ENCODE measurements at places on chromosomes 2 and 18.

DNA sequence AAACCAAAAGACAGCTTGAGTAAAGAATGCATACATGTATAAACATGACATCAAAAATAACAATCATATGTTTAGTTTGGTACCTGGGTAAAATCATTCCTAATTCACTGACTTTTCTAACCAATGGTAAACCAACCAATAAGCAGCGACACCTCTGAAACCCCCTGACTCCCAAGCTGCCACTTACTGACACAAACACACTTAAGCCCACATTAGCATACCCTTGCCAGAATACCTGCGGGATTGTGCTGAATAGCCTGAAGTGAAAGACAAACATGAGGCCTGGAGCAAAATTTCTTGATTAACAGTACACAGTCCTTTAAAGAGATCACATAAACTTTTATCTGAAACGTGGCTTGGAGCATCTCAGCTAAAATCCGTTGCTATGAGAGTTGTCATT, 902.9 kb downstream of the TMEM182 start:
- no peak for DNase-seq

- DNase-seq: no peak
These were observed 37.6 kb upstream of the FOSL2 start for GRCh38 chr2:28354920-28355520.

DNA sequence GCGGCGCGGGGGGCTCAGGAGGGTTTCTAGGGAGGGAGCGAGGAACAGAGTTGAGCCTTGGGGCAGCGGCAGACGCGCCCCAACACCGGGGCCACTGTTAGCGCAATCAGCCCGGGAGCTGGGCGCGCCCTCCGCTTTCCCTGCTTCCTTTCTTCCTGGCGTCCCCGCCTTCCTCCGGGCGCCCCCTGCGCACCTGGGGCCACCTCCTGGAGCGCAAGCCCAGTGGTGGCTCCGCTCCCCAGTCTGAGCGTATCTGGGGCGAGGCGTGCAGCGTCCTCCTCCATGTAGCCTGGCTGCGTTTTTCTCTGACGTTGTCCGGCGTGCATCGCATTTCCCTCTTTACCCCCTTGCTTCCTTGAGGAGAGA, 5.2 kb downstream of the PROC start:
- DNase-seq: no peak

- DNase-seq: no peak
These were observed 76.2 kb downstream of the KIAA2012 start for GRCh38 chr2:202149155-202149762.

GRCh38 chr2:46942143-46942526, 26.5 kb upstream of the MCFD2 start:
- peak; percentile 22 for DNase-seq

GRCh38 chr2:164703915-164704706, 82.8 kb upstream of the GRB14 start:
- no peak for DNase-seq

GRCh38 chr2:72155737-72156136, 8.1 kb upstream of the CYP26B1 start:
- DNase-seq: no peak

GRCh38 chr2:188810586-188810985, 163.6 kb upstream of the COL3A1 start:
- no peak for DNase-seq

DNA sequence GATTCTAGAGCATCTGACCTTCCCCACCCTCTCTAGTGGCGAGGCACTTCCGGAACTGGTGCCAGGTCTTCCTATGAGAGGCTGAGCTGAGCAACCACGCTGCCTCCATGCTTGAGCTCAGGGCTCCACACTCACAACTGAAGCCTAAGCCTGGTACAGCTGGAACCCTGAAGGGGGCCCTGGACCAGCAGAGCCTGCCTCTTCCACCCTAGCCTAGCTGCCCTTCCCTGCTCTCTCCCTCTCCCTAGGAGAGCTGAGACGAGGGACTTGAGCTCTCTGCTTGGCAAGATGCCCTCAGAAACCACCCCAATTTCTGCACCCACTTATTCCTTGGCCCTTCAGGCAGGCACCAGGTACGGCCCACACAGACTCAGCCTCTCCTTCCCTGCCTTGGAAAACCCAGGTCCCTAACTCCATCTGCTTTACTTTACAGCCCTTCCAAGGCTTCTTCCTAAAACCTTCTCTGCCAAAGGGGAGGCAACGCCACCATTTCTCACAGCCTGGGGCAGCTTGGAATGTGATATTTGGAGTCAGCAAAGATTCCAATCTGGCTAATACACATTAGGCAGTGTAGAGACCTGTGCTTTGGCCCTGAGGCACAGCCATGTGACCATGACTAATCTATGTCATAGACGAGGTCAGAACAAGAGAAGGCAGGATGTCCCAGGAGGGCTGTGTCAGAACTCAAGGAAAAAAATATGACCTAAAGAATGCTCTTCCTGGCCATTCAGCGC, 18.8 kb downstream of the COX7A2L start:
- no peak for DNase-seq

GRCh38 chr2:38945372-38945771, 55.7 kb downstream of the ARHGEF33 start:
- DNase-seq: no peak

DNA sequence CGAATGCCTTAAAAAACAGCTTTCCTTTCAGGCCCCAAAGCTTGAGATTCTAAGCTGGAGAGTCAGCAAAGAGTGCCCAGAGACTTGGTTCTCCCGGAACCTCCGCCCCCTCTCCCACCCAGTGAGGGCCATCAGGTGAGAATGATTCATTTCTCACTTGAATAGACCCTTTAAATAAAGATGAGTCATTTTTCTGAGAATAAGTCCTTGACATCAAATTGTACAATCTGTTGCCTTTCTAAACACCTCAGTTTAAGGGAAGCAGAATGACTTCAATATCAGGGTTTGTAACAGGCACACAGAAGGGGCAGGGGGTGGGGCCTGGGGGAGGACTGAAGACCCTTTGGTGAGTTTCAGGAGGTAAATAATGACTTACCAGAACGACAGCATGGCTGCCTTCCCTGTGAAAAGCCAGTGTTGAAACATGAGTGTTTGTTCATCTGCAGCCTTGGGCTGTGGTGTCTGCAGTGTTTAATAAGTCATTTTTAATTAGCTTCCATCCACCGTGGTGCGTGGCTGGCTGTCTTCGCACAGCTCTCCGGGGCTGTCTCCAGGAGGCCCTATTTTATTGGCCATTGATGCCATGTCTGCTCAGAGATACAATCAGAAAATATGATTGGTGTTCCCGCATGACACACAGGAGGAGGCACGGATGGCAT, 134.9 kb upstream of the ZNF236 start:
- no peak for DNase-seq

DNA sequence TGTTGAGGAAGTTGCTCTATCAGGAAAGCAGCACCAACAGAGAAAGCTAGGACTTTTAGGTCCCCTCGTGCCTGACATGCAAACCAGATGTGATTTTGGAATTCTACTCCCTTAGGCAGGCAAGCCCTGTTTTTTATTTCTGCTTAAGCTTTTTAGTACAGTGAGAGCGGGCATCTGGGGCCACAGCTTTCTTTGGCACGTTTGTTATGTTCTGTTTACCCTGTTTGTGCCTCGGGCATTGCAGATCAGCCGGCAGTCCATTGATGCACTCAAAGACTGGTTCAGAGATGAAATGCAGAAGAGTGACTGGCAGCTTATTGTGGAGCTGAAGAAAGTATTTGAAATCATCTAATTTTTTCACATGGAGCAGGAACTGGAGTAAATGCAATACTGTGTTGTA, 61.9 kb downstream of the EIF5B start:
- no peak for DNase-seq

GRCh38 chr18:10293966-10294365, 160.5 kb upstream of the APCDD1 start:
- no peak for DNase-seq

DNA sequence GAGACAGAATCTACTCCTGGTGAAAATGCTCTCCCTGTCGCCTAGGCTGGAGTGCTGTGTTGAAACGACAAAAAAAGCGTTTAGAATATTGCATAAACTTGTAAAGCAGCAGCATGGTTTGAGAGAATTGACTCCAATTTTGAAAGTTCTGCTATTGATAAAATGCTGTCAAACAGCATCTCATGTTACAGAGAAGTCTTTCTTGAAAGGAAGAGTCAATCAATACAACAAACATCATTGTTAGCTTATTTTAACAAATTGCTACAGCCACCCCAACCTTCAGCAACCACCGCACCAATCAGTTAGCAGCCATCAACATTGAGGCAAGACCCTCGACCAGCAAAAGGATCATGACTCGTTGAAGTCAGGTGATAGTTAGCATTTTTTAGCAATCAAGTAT, 6.9 kb downstream of the C2orf76 start:
- DNase-seq: no peak

- DNase-seq: no peak
These were observed 22.1 kb upstream of the CNGA3 start for GRCh38 chr2:98324181-98324580.

DNA sequence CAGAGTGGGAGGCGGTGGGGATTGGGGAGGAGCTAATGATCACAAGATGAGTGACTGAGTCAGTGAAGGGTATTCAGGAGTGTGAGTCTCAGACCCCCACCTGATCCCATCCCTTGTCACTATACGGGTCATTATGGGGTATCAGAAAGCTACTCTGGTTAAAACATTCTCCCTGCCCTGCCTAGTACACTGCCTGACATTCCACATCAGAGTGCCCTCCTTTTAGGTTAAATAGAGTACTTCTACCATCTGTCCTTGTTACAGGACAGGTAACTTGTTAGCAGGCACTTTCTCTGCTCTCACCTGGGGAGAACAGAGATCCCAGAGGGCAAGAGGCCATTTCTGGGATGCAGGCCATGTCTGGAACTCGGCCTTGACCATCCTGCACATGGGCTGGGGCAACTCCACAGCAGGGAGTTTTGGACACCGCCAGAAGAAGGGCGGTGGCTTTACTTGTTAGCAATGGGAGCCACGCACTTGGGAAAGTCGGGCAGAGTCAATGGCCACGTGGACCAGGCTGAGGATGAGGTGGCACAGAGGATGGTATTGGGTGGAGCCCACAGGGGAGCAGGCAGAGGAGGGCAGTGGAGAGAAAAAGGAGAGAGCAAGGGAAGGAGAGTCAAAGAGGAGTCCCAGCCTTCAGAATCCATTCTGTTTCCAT, 98.5 kb downstream of the CELF4 start:
- DNase-seq: no peak

- no peak for DNase-seq
These were observed 56.5 kb downstream of the EMX1 start for GRCh38 chr2:72973566-72974435.

GRCh38 chr18:60865801-60866200, 467.4 kb upstream of the CDH20 start:
- DNase-seq: no peak

DNA sequence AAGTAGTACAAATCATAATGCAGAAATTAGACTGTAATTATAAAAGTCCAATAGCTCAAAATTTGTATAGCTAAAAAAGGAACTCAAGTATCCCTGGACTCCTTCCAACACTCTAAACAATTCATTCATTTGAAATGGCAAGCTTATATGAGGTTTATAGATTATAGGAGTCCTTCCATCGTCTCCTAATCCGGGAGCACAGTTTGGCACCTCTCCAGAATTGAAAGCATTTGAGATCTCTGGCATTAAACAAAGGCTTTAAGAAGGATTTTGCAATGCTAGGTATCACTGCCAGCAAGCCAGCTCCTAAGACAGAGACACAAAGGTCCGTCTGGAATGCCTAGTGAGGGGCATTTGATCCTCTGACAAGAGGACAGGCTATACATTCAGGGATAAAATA, 90.9 kb downstream of the ACVR1 start:
- DNase-seq: no peak

GRCh38 chr2:154130821-154131220, 259.1 kb downstream of the GALNT13 start:
- no peak for DNase-seq

GRCh38 chr2:60538101-60538500, 15.4 kb downstream of the BCL11A start:
- no peak for DNase-seq

DNA sequence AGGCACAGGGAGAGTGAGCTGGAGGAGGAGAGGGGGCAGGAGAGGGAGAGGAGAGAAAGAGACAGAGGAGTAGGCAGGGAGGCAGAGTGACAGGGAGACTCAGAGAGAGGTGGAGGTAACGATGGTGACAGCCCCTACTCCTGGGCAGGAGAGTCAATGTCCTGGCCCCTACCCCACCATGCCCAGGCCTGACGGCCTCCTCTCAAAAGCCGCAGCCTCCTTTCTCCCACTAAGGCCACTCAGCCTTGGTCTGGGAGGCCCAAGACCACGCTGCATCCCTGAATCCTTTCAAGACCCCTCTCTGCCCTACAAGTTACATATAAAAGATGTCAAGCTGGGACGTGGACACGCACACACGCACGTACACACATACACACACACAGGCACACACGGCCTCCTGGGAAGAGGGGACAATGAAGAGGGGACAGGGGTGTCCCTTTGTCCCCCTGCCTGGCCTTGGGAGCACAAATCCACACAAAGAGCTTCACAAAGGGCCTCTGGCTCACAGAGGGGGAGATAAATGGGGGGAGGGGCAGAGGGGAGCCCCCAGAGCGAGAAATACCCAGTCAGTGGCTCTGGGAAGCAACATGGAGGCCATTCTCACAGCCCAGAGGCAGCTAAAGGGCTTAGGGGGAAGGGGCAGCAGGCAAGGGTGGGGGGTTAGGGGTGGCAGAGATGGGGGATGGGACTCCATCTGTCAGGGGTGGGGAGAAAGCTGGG, 19.5 kb upstream of the TNS1 start:
- DNase-seq: no peak

DNA sequence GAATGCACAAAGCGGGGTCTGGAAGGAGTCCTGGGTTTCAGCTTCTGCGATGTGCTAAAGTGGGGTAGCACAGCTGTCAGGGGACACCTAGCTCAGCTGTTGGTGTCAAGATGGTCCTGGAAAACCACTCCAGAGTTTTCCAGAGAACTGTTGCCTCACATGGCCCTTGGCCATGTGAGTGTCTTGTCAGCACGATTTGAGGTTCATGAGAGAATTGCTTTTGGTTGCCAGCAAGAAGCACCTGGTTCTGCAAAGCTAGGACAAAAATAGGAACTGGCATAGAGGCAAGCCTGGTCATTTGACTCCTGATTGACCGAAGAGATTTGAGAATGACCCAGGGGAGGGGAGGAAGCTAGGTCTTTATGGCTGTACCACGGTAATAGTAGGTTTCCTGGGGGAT, 50.4 kb upstream of the CTLA4 start:
- no peak for DNase-seq

DNA sequence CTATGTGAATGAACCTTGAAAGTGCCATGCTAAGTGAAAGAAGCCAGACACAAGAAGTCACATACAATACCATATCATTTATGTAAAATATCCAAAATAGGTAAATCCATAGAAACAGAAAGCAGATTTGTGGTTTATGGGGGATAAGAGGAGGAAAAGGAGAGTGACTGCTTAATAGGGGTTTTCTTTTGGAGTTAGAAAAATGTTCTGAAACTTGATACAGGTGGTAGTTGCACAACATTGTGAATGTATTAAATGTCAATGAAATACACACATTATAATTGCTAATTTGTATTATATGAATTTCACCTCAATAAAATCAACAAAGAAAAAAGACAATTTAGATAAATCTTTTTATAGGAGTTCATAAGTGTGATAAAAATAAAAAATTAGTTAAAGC, 37.1 kb downstream of the MEMO1 start:
- no peak for DNase-seq

Data from stimulated activated CD8-positive, alpha-beta memory T cell treated with anti-CD3 and anti-CD28 coated beads, Interleukin-4, amount 100 ng/mL, for 1 hour (primary cell).